ENCODE measurements at places on chromosomes 7 and 10.

DNA sequence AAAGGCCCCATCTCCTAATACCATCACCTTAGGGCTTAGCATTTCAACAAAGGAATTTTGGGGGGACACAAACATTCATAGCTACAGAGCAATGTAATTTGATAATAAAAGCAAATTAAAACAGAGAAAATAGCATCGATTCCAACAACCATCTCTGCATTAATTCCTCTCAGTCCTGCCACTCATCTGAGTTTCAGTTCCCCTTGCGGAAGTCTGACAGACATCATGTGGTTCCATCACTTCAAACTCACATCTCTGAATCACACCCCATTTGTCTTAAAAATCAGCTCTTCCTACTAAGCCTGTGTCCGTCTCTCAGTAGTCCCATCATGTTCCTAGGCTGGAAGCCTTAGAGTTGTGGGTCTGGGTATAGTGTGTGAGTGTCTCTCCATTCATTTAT lies 3.6 kb downstream of the ADCK2 start:
- DNase-seq: no peak

- no peak for DNase-seq
These were observed 22.9 kb downstream of the SRPK2 start for GRCh38 chr7:105365541-105366534.

- no peak for DNase-seq
These were observed 1.1 kb downstream of the DENND11 start for GRCh38 chr7:141700848-141701371.

DNA sequence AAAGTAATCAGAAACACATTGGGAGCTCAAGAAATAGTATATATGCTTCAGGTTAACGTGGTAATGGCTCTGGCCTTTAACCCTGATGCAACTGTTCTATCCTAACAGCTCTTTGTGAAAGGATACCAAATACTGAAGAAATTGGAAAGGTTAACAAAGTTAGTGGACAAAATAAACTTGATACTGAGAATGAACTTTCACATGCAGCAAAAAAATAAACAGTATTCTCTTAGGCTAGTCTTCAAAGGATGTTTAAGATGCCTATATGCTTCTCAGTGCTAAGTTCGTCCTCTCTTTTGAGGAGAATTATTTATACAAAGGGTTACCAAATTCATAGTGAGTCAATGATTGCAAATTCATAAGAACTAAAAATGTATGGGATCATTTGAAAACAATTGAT lies 256.2 kb upstream of the FERD3L start:
- DNase-seq: no peak

GRCh38 chr10:101777619-101778145 lies 1.8 kb upstream of the FGF8 start:
- no peak for DNase-seq

GRCh38 chr10:95560278-95561176 lies 644 bp downstream of the SORBS1 start:
- DNase-seq: peak; percentile 47

DNA sequence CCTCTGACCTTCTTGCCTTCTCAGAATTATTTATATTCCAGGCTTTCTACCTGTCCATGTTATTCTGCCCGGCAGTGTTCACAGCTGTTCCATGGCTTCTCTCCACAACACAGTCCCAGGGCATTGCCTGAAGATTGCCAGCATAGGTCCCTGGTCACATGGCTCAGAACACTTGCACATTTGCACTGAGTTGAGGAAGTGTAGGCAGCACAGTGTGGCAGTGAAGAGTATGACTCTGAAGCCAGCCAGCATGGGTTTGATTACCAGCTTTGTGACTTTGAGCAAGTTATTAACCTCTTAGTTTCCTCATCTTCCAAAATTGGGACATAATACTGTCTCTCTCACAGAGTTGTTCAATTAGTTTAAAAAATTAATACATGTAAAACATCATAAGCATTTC lies 73.2 kb upstream of the NEUROD6 start:
- no peak for DNase-seq

DNA sequence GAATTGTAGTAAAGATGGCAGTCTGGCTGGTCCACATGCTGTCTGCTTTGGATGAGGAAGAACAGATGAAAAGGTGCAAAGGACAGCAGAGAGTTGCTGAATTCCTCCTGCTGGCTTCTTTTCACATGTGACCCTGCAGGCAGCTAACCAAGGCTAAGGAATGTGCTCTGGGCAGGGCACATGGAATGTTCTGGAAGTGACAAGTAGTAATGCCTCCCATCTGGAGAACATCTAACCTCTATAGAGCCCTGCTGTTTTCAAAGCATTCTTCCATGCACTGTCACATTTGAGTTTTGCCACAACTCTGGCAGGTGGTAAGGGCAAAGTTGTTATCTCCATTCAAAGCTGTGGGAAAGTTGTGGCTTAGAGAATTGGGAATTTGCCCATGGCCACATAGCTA lies 208.8 kb downstream of the STK31 start:
- DNase-seq: no peak

DNA sequence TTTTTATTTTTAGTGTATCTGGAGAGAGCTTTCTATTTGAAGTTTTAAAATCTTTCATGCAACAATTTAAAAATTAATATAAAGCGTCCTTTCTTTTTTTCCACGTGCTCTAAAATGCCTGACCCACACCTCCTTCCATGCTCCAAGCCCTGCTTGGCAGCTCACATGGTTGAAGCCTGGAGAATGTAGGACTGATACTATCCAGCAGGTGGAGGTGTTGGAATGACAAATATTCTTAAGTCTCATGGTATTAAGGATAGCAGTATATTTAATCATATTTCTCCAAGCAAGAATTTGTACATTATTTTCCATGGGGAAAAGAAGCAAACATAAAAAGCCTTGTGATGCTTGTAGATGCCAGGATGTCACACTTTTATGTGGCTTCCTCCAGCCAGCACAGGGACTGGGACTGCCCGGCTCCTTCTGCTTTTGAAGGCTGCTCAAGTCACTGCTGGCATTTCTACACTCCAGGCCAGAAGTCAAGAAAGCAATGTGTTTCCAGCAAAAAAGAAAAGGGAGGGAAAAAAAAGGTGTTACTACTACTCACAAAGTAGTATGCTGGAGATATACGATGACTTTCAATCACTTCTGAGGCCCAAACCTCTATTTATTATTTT lies 49.7 kb downstream of the BZW2 start:
- no peak for DNase-seq

DNA sequence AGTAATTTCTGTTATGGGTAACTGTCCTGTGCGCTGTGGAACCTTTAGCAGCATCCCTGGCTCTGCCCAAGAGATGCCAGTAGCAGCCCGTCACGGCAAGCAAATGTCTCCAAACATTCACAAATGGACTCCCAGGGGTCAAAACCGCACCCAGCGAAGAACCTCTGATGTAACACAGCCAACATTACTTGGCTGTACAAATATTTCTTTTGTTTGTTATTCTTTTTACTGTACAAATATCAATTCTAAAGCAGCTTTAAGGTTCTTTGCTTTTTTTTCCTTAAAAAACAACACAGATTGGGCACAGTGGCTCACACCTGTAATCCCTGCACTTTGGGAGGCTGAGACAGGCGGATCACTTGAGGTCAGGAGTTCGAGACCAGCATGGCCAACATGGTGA lies 182.5 kb downstream of the KMT2E start:
- no peak for DNase-seq

GRCh38 chr7:102214477-102215072 lies 72.1 kb upstream of the SH2B2 start:
- DNase-seq: no peak

GRCh38 chr7:128876127-128876526 lies 13.5 kb downstream of the ATP6V1F start:
- DNase-seq: no peak

DNA sequence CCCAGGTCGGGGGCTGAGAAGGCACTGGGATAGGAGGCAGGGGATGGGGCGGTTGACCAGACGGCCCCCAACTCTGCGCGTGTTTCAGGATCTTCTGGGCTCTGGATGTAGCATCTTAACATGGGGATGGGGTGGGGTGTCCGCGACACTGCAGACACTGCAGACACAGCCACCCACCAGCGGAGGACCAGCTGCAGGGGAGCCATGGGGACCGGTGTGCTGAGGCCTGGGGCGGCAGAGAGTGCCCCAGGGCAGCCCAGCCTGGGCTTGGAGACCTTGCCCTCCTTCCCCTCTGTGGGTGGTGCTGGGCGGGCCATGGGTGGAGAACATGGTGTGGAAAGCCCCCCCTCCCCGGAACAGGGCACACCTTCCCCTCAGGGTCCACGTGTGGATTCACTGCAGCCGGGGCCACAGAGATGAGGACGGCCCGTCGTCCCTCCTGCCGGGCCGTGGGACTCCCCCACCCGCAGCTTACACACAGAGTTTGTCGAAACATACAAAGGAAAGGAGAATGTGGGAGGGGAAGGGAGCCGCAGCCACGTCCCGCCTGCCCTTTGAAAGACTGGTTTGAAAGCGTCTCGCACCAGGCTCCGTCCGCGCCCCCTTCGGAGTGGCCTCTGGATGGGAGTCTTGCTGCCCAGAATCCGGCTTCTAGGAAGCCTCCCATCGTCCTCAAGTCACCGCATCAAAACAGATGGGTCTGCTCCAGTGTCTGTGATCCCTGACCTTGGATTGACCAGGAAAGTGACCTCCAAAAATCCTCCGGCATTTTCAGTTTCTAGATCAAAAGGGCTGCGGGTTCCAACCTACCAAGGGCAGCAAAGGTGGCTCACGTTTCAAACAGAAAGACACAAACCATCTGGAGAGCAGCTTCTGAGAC lies 91.5 kb upstream of the TCERG1L start:
- no peak for DNase-seq

DNA sequence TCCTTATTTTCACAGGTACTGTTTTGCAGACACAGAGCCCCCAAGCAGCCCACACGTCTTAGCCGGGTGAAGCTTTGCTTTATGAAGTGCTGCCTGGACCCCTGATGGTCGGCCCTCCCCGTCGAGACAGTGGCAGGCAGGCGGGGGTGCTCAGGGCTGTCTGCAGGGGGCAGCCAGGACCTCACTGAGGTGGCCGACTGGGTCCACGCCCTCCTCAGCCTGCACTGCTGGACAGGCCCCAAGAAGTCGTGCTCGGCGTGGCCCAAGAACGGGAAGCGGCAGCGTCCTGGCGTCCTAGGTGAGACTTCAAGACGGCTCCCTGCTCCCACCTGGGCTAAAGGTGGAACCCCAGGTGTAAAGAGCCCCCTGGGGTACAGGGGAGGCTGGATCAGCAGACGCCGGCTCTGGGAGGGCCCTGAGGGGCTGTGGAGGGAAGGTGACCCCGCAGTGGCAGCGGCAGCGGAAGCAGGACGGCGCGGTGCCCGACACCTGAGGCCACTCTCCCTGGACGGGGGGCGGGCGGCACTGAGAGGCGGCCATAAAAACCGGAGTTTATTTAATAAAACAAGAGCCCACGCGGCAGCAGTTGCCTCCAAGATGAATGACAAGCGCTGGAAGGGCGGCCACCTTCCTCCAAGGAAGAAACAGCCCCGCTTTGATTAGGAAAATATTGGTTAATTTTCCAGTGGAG lies 179.4 kb downstream of the ELFN1 start:
- DNase-seq: no peak
